ENCODE measurements at places on chromosomes 5 and 9. TPM values are rescaled to one million over a fixed set of nuclear protein-coding genes. Genes with fewer than 3 reads are reported as not detected.

DNA sequence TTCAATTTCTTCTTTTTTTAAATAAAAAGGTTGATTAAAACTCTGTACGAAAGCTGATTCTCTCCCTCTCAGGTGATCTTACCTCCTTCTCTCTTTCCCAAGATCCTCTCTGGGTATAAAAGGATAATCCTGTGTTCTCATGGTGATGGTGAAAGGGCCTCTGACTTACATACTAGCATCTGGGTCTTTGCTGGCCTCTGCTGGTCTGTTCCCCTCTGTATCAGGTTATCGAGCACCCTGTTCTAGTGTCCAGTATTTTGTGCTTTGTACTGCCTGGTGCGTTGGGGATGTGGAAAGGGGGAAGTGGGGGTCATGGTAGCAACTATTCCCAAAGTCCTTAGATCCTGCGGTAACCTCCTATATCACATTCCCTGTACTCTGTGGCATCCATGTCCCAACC, 328.9 kb downstream of the NR2F1-AS1 start:
- H3K27ac ChIP-seq, result no peak overlapping the region
- no peaks in the 10 kb centered on the region for H3K27me3 ChIP-seq
- H3K4me3 ChIP-seq, result no peak overlapping the region

GRCh38 chr9:29668732-29669131, 2095.5 kb upstream of the C9orf72 start:
- H3K4me1 ChIP-seq, result no peaks in the 10 kb centered on the region
- H3K27me3 ChIP-seq, result no peaks in the 10 kb centered on the region
- H3K4me3 ChIP-seq, result no peak overlapping the region
- DNase-seq, result no peak
- no peak overlapping the region for H3K27ac ChIP-seq

GRCh38 chr9:135087489-135087792, at the start of gene OLFM1:
TSS of gene OLFM1 (plus strand) at chr9:135087668. CDS start at chr9:135087990, 322 bp downstream.
- H3K4me3 ChIP-seq, result peak within 1 kb of the TSS; percentile 42
- H3K36me3 ChIP-seq, result no peaks in the 10 kb centered on the region
- H3K27ac ChIP-seq, result peak within 1 kb of the TSS; percentile 45
- H3K4me1 ChIP-seq, result peaks cover 13% of the 10 kb centered on the region

NUDT12 gene
- 37.1 TPM for total RNA-seq

GRCh38 chr9:4050916-4051315, 249.0 kb downstream of the GLIS3 start:
- H3K27ac ChIP-seq, result no peak overlapping the region
- no peak for DNase-seq
- H3K27me3 ChIP-seq, result no peaks in the 10 kb centered on the region
- no peaks in the 10 kb centered on the region for H3K4me1 ChIP-seq
- H3K36me3 ChIP-seq, result no peaks in the 10 kb centered on the region
- H3K4me3 ChIP-seq, result no peak overlapping the region

GLRA1 gene
- total RNA-seq, result not detected

- H3K27me3 ChIP-seq, result no peaks in the 10 kb centered on the region
- peak overlapping the region; percentile 94 for H3K27ac ChIP-seq
- H3K4me3 ChIP-seq, result peak overlapping the region; percentile 68
- no peaks in the 10 kb centered on the region for H3K4me1 ChIP-seq
- no peaks in the 10 kb centered on the region for H3K36me3 ChIP-seq
- DNase-seq, result no peak
Observed at GRCh38 chr5:58458743-58459145, 1.1 kb downstream of the PLK2 start.

DNA sequence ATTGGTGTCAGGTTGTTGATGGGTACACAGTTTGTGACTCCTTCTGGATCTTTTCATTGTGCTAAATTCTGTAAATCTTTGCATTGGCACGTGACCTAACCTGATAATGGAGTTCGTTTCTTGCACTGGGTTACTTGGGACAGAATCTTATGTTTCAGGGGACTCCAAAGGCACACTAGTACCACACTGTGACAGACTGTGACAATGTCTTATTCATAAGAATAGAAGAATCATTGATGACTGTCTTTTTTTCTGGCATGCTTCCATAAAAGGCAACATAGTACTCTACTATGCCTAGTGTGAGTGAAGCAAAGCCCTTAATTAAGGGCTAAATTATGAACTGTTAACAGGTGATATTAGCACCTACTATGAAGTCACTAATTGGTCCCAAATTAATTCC, 35.4 kb upstream of the RICTOR start:
- H3K27me3 ChIP-seq, result no peaks in the 10 kb centered on the region
- no peak overlapping the region for H3K4me3 ChIP-seq
- peaks cover 7% of the 10 kb centered on the region for H3K4me1 ChIP-seq
- H3K27ac ChIP-seq, result no peak overlapping the region

DNA sequence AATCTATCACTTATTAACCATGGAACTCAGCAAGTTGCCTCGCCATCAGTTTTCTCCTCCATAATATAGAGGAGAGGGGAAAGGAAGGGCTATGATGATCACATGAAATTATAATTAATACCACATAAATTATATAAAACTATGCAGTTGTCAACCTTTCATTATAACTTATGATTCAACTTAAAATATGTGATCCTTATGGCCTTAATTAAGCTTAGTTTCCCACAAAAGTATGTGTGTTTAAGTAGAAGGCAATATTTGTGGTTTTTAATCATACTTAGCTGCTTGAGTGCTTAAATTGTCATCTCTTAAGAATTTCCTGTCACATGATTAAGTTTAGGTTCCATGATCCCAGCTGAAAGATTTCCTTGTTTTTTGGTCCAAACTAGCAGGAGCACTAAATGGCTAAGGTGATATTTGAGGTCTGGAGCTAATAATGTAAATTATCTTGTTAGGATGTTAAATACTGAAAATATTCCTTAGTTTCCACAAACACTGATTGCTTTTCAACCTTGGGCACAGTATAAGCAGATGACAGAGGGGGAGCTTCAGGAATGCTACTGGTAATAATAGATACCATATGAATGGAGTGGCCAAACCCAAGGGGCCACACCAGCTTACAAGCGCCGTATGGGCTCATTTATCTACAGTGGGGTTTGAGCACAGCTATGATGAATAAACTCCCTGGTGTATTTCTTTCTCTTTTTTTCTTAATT, 26.4 kb upstream of the F2R start:
- H3K27ac ChIP-seq, result no peak overlapping the region
- H3K36me3 ChIP-seq, result no peaks in the 10 kb centered on the region
- no peaks in the 10 kb centered on the region for H3K4me1 ChIP-seq
- H3K4me3 ChIP-seq, result no peak overlapping the region
- no peak for DNase-seq

- H3K27ac ChIP-seq, result peak overlapping the region; percentile 86
- DNase-seq, result peak; percentile 45
- no peak overlapping the region for H3K4me3 ChIP-seq
- H3K36me3 ChIP-seq, result no peaks in the 10 kb centered on the region
Observed at GRCh38 chr9:124284940-124285441, 27.2 kb downstream of the NEK6 start.

GRCh38 chr5:58800356-58800755, 217.5 kb downstream of the RAB3C start:
- no peaks in the 10 kb centered on the region for H3K4me1 ChIP-seq
- DNase-seq, result no peak
- no peaks in the 10 kb centered on the region for H3K36me3 ChIP-seq
- no peak overlapping the region for H3K4me3 ChIP-seq
- no peaks in the 10 kb centered on the region for H3K27me3 ChIP-seq

DNA sequence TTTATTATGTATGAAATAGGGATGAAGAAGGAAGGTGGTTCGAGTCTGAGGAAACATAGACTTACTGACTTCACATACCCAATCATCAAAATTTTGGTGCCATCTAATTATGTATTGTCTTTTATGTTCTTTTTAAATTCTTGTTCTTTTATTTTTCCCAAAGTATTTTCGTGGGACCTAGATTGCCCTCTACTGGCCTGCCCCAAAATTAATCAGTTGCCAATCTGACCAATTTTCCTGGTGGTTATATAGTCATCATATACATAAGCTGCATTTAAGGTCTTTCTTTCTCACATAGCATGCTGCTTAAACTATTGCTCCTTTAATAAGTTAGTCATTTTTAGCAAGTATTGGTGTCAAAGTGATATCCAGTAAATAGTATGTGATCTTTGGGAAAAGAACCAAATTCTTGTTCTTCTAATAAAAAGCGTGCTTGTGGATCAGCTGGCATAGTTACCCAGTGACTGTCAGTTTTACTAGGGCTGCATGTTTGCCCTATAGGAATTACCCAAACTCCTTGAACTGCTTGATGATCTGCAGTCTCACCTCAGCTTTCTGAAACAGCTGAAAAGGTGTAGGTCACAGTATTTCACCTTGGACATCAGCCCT, 223.5 kb downstream of the SH3GL2 start:
- no peaks in the 10 kb centered on the region for H3K36me3 ChIP-seq
- H3K27ac ChIP-seq, result no peak overlapping the region
- no peaks in the 10 kb centered on the region for H3K27me3 ChIP-seq
- no peak for DNase-seq

HRH2 gene
- total RNA-seq, result 4.4 TPM

DNA sequence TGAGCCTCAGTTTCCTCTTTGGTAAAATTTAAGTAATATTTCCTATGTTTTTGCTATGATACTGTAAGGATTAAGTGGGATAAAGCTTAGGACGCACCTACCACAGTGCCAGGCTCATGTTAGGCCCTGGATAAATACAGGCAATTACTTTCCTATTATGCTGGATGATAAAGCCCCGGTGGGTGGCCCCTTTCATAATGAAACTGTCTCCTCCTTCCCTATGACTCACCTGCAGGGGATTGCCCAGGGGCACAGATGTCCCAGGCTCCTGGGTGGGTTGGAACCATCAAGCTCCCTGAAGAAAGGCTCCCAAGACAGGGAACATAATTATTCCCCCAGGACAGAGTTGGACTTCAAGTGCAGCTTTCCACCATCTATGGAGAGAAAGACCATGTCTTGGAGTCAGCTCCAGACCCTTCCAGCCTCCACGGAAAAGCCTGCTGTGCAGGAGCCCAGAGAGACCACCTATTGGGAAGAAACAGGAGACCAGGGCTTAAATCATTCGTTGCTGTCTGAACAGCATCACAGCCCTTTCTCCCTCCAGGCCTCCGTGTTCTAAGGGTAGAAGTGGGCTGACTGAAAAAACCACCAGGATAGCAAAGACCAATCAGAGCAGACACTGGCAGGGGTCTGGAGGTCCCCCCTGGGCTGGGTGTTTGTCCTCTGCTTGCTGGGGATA, 43.2 kb upstream of the FOXE1 start:
- no peaks in the 10 kb centered on the region for H3K4me1 ChIP-seq
- no peak overlapping the region for H3K27ac ChIP-seq
- no peak overlapping the region for H3K4me3 ChIP-seq

GRCh38 chr5:122727112-122727541, 47.8 kb upstream of the SNX2 start:
- no peaks in the 10 kb centered on the region for H3K27me3 ChIP-seq
- DNase-seq, result no peak
- no peak overlapping the region for H3K4me3 ChIP-seq
- no peaks in the 10 kb centered on the region for H3K4me1 ChIP-seq

DNA sequence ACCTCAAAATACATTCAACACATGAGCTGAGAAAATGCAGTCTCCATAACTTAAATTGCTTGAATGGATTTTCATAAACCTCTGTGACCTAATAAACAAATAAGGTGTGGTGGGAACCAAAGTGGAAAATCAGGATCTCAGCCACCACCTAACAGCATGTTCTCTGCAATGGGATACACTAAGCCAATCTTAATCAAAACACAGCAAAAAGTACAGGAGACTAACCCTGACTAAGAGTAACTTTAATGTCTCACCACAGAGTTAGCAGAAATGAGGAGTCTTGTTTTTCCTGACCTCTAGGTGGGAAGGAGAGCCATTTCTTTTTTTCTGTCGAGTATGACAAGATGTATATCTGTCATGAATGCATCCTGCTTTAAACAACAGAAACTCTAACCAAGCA, 48.5 kb downstream of the PLK2 start:
- no peaks in the 10 kb centered on the region for H3K4me1 ChIP-seq
- DNase-seq, result no peak
- H3K4me3 ChIP-seq, result no peak overlapping the region
- no peaks in the 10 kb centered on the region for H3K36me3 ChIP-seq
- H3K27ac ChIP-seq, result no peak overlapping the region

MPDZ gene
- total RNA-seq, result 84.6 TPM

GRCh38 chr5:79857714-79858409, 133.2 kb downstream of the MTX3 start:
- no peaks in the 10 kb centered on the region for H3K27me3 ChIP-seq
- H3K4me3 ChIP-seq, result no peak overlapping the region
- DNase-seq, result peak; percentile 80
- H3K4me1 ChIP-seq, result no peaks in the 10 kb centered on the region
- H3K36me3 ChIP-seq, result no peaks in the 10 kb centered on the region

GRCh38 chr5:88490874-88491273, 222.2 kb upstream of the TMEM161B start:
- no peak for DNase-seq
- no peaks in the 10 kb centered on the region for H3K36me3 ChIP-seq
- H3K4me3 ChIP-seq, result no peak overlapping the region
- H3K27me3 ChIP-seq, result no peaks in the 10 kb centered on the region
- no peak overlapping the region for H3K27ac ChIP-seq
- no peaks in the 10 kb centered on the region for H3K4me1 ChIP-seq

- H3K4me3 ChIP-seq, result no peak overlapping the region
- no peaks in the 10 kb centered on the region for H3K27me3 ChIP-seq
- no peaks in the 10 kb centered on the region for H3K36me3 ChIP-seq
- no peaks in the 10 kb centered on the region for H3K4me1 ChIP-seq
- H3K27ac ChIP-seq, result no peak overlapping the region
Observed at GRCh38 chr5:150469718-150470469, 20.4 kb upstream of the RPS14 start.

GRCh38 chr5:110790673-110791072, 51.9 kb downstream of the SLC25A46 start:
- no peaks in the 10 kb centered on the region for H3K27me3 ChIP-seq
- H3K27ac ChIP-seq, result no peak overlapping the region
- H3K4me1 ChIP-seq, result no peaks in the 10 kb centered on the region
- no peak for DNase-seq
- H3K36me3 ChIP-seq, result no peaks in the 10 kb centered on the region

DNA sequence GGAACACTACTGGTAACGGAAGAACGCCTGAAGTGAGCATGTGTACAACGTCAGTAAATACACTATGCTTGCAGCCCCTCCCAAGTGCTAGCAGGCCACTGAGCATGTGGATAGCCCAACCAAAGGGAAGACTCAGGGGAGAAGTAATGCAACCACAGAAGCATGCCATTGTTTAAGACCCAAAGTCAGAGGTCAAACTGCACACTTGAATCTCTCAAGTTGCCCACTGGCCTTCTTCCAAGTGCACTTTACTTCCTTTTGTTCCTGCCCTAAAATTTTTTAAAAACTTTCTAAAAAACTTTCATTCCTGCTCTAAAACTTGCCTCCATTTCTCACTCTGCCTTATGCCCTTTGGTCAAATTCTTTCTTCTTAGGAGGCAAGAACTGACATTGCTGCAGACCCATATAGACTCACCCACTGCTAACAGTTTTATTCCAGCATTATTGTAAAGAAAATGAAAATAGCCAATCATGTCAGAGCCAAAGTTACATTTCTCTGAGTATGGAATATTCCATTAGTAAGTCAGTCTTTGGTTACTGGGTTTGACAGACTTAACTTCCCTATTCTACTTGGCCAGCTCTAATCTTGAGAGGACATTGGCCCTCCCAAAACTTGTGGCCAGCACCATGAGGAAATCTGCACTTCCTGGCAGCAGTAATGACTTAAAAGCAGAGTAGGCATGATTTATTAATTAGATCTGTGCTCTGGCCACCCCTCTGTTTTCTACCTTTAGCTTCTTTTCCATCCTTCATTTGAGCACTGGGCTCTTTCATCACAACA, 76.9 kb downstream of the TSSK1B start:
- H3K27ac ChIP-seq, result no peak overlapping the region
- H3K4me3 ChIP-seq, result no peak overlapping the region
- H3K4me1 ChIP-seq, result no peaks in the 10 kb centered on the region
